Hepatic stellate cell (primary cell): ENCODE measurements at places on chromosomes 13 and 19.
A peak's percentile ranks its signal among the peaks of the same experiment; 100 is the strongest.

- no peak for DNase-seq
These were observed 33.2 kb upstream of the CEACAM8 start for GRCh38 chr19:42627916-42628315.

DNA sequence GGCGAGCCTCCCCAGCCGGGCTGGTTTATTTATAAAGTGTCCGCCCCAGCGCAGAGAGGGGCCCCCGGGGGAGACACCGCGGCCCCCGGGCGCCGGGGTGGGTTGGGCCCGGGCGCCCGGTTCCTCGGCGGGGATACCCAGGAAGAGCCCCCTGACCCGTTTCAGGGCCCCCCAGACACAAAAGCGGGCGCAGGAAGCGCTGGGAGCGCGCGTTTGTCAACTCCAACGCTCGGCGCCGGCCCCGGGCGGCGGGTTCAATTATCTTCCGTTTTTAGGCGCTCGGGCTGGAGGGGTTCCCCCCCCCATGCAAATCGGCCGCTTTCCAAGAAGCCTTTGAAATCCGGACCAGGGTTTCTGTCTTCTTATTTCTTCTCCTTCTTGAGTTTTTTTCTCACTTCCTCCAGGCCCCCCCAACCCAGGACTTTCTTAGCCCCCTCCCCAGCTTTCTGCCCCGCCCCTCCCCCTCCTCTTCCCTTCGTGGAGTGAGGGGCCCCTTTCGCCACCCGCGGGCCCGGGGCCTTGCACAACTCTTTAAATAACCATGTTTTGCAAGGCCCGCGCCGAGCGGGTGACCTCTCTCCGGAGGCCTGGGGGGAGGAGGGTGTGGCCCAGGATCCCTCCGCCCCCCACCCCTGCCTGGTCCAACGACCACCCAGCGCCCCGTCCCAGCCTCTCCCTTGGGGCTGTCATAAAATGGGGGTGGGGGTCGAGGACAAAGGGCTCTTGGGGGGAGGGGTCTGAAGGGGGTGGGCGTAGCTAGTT, 935 bp downstream of the ARID3A start:
- DNase-seq, result peak; percentile 73

GRCh38 chr19:14434543-14435319, 1.6 kb downstream of the PKN1 start:
- peak; percentile 73 for DNase-seq

DNA sequence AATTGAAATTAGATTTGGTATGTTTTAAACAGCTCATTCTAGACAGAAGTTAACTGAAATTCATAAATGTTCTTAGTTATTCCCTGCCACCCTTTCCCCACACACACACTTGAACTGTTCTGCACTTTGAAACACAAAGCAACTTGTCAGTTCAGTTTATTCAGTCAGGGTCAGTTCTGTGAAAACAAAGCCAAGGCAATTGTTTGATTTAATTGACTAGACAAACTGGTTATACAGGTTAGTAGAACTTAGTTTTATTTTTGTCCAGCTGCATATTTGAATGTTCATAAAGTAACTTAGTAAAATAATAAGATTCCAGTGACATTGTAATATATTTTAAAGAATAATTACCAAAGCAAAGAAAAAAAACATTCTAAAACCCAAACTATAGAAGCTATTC, 98.3 kb upstream of the KLF5 start:
- no peak for DNase-seq

DNA sequence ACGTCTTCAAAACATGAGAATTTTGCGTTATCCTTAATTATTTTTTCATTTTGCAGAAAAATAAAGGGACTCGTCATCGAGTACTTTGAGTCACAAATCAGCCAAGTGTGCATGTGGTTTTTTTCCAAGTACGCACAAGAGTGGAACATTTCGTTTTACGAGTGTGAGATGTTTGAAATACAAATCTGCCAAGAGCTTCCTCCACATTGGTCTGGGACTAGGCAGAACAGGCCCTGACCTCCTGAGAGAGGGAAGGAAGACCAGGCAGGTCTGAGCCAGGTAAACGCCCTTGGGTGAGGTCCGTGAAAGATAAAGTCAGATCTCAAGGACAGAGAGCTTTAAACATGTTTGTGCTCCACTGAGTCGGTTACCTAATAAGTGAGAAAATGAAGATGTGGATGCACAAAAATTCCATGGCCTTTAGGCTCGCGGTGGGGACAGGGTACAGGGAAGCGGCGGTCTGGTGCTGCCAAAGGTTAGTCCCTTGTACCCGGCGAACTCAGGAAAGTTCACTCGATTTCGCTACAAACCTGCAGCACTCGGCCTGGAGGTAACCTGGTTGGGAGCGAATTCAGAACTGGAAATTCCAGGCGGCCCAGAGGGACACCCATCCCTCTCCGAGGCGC, 473 bp upstream of the ITM2B start:
- no peak for DNase-seq

DNA sequence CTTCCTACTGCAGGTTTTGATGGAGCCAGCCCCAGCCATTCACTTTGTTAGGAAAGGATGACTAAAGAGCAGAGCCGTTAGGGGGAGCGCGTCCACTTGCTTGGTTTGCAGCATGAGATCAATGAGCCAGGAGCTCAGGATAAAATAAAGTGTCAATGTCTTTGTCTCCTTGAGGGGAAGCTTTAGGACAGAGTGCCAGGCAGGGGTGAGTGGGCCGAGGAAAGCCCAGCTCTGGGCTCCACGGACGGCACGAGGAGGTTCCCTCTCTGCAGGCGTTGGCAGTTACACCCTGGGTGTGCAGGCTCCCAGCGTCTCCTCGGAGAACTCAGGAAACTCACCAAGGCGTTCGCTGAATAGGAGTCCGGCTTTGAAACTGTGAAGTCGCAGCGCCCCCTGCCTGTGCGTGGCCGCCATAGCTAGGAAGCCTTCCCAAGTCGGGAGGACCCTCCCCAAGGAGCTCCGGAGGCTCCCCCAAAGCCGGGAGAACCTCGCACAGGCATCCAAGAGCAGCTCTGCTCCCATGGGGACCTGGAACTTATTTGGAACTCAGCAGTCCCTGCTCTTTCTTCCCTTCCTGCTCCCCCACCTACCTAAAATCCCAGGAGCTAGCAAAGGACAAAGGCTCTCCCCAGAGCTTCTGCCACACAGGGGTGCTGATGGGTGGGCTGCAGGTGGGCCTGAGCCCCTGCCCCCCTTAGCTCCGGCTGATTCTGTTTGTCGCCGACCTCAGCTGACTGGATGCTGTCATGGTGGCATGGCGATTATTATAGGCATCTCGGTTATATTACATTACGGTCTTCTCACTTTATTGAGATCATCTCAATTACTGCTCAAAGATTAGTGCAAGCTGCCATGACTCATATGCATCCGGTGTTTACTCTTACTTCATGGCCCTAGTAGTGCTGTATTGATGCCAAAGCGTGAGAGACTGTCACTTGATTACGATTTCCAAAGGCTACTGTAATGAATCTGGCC, 34.4 kb downstream of the GSX1 start:
- peak; percentile 90 for DNase-seq

- DNase-seq, result no peak
These were observed 22.6 kb downstream of the KDM4B start for GRCh38 chr19:4991538-4991937.

- no peak for DNase-seq
These were observed 11.5 kb downstream of the MPHOSPH8 start for GRCh38 chr13:19645000-19645399.

DNA sequence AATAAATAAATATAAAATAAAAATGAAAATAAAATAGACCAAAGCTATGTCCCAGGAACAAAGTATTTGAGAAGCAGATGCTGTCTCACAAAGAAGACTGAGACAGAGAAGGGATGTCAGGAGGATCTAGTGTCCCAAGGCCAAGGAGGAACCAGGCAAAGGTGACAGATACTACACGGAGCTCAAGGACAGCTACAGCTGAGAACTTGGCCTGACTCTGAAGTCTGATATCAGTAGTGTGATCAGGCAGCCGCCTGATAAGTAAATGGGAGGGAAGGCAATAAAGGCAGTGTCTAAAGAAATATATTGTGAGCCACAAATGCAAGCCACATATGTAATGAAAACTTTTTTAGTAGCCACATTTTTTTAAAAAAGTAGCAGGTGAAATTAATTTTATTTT, 20.4 kb upstream of the NANOS3 start:
- DNase-seq, result no peak

GRCh38 chr19:1840541-1841115, 7.7 kb downstream of the REXO1 start:
- DNase-seq, result peak; percentile 83

- DNase-seq, result no peak
These were observed 98.0 kb downstream of the SPRY2 start for GRCh38 chr13:80242728-80243427.

DNA sequence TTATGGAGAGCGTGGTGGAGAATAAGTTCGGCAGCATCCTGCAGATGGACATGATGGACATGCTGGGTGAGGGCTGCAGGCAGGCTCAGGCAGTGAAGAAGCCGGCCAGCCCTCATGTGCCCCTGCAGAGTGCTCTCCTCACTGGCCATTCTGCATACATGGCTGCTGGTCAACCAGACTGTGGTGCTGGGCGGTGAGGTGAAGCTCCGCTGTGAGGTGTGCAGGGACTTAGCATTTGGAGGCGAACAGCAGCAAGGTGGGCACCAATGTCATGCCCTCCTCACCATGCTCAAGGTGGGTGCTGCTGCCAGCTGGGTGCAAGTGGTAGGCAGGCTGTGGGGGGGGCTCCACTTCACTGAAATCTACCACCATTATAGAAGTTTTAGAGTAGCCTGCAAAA, 5.7 kb upstream of the ZNF492 start:
- DNase-seq, result no peak

GRCh38 chr19:38264486-38265212, at the start of gene SPINT2:
TSS of gene SPINT2 (plus strand) at chr19:38264573. CDS start at chr19:38264893, 320 bp downstream.
- no peak for DNase-seq

GRCh38 chr13:49655906-49656305, 27.6 kb downstream of the ARL11 start:
- no peak for DNase-seq

GRCh38 chr13:41546372-41547190, 89.2 kb downstream of the RGCC start:
- peak; percentile 90 for DNase-seq

GRCh38 chr13:103287659-103288058, 221.4 kb upstream of the SLC10A2 start:
- no peak for DNase-seq

DNA sequence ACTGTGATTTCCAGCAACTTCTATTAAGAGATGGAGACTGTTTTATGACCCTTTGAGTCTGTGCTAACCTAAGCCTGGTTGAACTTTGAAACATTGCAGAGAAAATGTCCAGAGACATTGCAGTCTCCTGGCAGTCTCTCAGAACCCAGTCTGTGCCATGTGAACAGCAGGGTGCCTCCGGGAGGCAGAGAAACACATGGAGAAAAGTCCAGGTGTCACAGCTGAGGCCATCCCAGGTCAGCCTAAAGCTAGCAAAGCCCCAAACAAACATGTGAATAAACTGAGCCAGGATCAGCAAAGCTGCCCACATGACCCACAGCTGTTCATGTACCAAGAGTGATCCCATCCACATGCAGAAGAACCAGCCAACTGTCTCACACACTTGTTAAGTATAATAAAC, 7.8 kb downstream of the CYP4F11 start:
- no peak for DNase-seq

- peak; percentile 11 for DNase-seq
These were observed 420.4 kb downstream of the NDFIP2 start for GRCh38 chr13:79901336-79901735.

DNA sequence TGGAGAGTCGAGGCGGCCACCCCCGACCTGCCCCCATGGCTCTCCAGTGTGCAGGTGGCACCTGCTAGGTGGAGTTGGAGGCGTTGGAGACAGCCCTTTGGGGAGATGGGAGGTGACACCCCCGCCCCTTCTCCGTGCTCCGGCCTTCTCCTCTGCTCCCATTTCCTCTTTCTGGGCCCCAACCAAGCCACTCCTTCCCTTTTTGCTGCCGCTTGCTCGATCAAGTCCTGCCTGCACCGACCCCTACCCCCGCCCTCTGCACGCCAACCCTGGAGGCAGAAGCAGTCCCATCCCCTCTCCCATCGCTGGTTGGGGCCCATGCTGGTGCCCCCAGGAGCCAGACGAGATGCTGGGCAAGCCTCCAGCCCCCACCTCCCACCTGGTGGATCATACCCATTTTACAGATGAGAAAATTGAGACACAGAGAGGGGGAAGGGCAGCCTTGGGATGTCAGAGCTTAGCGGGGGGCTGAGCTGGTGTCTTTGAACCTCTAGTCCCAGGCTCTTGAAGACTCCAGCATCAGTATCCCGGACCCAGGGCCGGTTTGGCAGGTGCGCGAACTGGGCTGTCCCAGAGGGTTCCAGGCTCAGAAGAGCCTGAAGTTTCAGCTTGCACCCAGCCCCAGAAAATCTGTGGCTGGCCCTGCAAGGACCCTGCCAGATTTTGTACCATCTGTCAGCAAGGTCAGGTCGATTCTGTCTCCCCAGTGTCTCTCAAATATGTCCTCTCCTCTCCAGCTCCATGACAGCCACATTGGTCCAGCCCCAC, 10.3 kb downstream of the GNA15 start:
- DNase-seq, result no peak

- DNase-seq, result no peak
These were observed 34.1 kb upstream of the CACTIN start for GRCh38 chr19:3660493-3661219.

- no peak for DNase-seq
These were observed 526.6 kb upstream of the KLHL1 start for GRCh38 chr13:70634893-70635292.

GRCh38 chr13:23822252-23822824, 66.9 kb downstream of the MIPEP start:
- no peak for DNase-seq

GRCh38 chr19:32392901-32393300, 12.7 kb upstream of the DPY19L3 start:
- DNase-seq, result no peak

GRCh38 chr13:19592657-19593180, 31.4 kb upstream of the TPTE2 start:
- no peak for DNase-seq

- DNase-seq, result no peak
These were observed 7.2 kb downstream of the RNASEH2B start for GRCh38 chr13:50916701-50917184.

DNA sequence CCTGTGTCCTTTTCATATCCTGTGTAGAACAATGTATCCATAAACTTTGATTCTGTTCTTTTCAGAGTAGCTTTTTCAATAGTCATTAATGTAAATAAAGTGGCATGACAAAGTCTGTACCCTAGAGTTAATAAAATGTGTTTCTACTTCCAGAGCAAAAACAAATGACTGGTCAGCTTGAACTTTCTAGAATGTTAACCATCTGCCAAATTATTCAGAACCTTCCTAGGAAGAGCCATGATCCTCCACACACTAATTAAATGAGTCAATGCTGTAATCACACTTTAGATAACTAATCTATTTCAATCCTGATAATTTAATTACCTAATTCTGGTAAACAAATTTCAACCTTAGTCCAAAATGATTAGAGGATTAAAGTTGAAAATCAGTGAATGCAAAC, 73.2 kb downstream of the DIAPH3 start:
- DNase-seq, result peak; percentile 3

DNA sequence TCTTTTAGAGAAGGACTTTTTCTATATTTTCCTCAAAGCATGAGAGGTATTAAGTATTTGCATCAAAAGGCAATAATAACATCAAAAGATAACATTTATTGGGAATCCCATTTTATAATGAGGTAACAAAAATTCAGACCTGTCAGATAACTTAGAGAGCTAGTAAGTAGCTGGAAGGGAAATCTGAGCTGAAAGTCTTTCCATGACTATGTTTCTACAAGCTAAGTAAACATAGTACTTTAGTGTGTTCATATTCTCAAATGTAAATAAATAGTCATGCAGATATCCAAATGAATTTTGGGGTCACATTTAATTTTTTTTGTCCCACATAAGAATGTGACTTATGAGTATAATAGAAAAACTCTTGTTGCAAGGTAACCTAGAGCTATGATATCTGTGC, 87.3 kb upstream of the FBXL3 start:
- no peak for DNase-seq
